ENCODE measurements at places on chromosomes 4 and X.

GRCh38 chr4:99868126-99868596 lies 26.1 kb downstream of the LAMTOR3 start:
- no peak for DNase-seq

DNA sequence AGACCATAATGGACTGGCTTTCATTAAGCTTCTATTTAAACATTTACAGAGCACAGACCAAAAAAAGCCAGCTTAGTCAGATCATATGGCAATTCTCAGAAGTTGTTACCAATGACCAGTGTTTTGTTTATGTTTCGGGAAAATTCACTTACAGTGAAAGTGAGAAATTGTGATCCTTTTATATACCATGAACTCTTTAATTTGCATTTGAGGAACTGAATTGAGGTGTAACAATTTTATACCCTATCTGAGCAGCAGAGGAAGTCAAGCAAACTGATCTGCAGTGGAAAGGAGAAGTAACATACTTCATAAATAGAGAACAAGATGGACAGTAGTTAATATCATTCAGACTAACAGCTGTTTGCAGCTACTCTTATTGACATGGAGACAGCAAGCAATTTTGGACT lies 97.1 kb downstream of the TMA16 start:
- no peak for DNase-seq

DNA sequence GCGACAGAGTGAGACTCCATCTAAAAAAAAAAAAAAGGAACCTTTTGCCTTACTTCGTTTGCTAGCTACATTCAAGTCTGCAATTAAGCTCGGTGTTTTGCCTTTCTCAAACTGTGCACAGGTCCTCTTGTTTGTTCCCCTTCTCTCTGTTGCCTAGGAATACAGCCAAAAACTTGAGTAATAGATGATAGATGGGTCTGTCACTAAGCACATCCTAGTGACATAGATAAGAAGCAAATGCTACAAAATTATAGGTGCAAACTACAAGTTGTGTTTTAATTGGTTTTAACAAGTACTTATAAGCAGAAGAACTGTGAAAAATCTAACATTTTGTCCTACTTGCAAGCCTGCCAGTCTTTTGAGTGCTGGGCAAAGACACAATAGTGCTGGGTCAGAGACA lies 95.2 kb downstream of the SNCA start:
- no peak for DNase-seq

DNA sequence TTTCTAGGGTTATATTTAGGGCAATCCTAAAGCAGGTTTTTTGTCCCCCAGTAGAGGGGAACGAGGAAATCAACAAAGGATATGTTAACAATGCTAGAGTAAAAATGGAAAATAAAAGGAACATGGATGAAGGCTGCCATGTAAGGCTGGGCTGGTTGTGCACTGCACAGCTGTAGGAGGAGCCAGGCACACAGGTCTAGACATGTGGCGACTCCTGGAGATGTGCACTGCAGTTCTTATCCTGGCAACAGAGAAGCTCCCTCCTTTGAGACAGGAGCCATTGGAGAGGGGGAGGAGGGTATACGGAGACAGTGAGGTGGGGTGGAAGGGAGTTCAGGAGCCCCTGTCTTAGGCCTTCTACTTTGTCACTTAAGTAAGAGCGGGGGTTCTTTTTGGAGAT lies 65.9 kb downstream of the NAT8L start:
- DNase-seq, result no peak

DNA sequence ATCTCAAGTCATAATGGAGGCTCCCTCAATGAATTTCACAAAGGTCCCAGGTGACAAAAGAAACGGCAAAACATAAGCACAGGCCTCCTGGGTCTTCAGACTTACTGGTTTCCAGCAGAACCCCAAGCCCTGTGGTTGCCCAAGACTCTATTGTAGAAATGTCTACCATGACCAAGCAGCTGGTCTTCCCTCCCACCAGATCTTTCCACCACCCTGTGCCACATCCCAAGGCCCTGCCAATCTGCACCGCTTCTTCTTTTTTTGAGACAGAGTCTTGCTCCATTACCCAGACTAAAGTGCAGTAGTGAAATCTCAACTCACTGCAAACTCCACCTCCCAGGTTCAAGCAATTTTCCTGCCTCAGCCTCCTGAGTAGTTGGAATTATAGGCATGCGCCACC lies 23.2 kb upstream of the TXK start:
- no peak for DNase-seq

DNA sequence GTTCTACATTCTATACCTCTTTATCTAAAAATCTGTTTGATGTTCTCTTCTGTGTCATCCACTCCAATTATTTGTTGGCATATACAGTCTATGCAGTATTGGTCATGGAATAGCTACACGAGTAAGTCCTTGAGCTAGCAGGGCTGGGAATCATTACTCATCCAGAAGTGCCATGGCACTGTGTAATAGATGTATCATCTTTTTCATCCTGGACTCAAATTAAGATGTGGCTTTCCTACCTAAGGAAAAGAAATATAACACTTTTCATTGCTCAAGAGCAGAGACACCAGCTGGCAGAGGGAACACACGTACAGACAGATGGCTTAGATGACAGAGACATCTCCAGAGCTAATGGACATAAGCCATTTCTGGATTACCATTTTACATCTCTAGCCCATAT lies 159.8 kb downstream of the FAM13A start:
- DNase-seq, result no peak

DNA sequence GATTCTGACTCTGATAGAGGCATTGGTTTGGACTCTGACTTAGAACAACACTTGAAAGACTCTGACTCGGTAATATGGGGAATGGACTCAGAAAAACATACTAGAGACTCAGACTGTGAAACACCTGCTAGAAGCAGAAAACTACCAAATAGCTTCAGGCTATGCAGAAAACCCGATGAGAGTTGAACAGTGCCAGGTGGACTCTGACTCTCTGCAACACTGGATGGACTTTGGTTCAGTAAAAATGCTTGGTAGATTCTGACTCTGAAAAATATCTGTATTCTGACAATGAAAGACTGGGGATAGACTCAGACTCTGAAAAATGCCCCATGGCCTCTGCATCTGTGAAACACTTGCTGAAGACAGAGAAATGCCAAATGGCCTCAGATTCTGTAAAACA lies 215.1 kb upstream of the HDX start:
- DNase-seq, result no peak
